Activated CD8-positive, alpha-beta T cell treated with anti-CD3 and anti-CD28 coated beads, Interleukin-2, amount 10 ng/mL, durations not matched to agents 7 days and 5 days (primary cell): ENCODE measurements at places on chromosomes 5 and 9. TPM values are rescaled to one million over a fixed set of nuclear protein-coding genes. Genes with fewer than 3 reads are reported as not detected.

- no peaks in the 10 kb centered on the region for H3K27me3 ChIP-seq
- no peak overlapping the region for H3K4me3 ChIP-seq
- no peak for DNase-seq
- no peaks in the 10 kb centered on the region for H3K4me1 ChIP-seq
- H3K27ac ChIP-seq = no peak overlapping the region
Measured at GRCh38 chr5:125298746-125299379, 552.4 kb upstream of the ZNF608 start.

GRCh38 chr9:120104771-120105170, 475.2 kb downstream of the CDK5RAP2 start:
- H3K27me3 ChIP-seq = no peaks in the 10 kb centered on the region
- no peaks in the 10 kb centered on the region for H3K36me3 ChIP-seq
- no peaks in the 10 kb centered on the region for H3K4me1 ChIP-seq
- DNase-seq = no peak

DNA sequence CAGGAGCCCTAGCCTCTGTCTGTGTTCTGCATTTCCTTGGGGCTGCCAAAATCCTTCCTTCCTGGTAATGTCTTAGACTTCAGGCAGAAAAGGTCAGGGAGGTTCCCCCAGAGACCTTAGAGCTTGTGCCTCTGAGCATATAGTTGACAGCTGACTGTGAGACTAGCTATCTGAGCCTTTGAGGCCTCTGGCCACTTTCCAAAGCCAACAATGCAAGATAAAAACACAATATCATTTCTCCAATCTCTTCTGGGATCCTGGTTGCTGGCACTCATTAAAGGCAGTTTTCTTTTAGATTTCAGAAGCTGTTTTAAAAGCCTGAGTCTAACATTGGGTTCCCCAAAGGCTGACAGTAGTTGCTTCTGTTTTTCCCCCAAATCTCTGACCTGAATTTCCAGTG, 13.2 kb upstream of the GLRA1 start:
- no peaks in the 10 kb centered on the region for H3K27me3 ChIP-seq
- H3K36me3 ChIP-seq = no peaks in the 10 kb centered on the region
- no peak for DNase-seq
- H3K27ac ChIP-seq = no peak overlapping the region
- H3K4me1 ChIP-seq = no peaks in the 10 kb centered on the region

The KLF4 gene
- 1.5 TPM for total RNA-seq

DNA sequence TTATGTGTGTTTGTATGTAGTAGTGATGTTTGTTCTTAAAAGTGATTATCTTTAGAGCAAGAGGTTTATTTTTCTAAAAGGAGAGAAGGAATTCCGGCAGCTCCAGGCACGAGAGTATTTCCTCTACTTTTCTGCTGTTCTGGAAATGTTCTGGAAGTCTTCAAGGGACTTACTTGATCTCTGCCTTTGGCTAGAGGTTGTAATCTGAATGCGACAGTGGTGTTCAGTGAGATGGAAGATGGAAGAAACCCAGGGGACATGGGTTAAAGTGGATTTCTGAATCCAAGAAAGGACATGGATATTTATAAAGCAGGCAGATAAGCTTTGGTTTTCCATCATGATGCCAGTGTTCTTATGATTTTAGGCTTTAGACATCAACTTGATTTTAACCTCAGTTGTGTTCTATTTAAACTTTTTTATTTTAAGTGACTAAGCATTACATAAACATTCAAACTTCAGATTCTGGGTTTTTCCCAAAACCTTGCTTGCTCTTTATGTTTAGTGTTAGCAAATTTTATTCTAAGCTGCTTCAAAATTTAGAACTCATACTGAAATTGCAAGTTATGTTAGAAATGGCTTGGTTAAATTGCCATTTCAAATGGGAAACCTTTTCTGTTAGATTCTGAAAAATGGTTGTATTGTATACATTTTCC, 3.6 kb downstream of the GPR21 start:
- DNase-seq = no peak
- no peaks in the 10 kb centered on the region for H3K4me1 ChIP-seq
- no peaks in the 10 kb centered on the region for H3K27me3 ChIP-seq

DNA sequence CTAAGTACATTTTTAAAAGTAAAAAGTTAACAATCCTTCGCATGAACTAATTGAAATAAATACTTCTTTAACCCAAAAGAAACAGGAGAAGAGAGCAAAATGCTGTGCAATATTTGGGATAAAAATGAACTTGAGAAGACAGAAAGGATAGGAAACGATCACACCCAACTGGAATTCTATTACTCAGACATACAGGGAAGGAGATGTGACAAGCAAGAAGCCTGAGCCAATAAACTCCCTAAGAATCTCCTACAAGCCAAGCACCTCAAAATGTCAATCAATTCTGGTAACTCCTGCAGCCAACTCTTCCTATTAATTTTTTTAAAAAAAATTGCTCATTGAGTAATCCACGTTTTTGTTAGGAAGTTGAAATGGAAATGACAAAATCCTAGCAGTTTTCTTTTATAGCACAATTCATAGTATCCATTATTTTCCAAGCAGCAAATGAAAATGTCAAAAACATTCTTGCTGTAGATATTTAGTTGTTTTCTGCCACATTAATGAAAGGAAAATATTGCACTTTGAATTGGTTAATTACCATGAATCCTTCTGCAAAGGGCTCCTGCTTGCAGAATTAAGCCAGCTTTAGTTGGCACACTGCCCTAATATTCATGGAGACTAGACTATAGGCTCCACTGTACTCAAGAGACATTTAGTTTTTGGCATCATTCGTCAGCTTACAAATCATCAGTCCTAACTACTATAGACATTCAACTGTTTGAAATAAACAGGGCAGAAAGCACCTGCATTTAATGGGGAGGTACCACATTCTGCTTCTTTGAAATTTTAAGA, 89.0 kb downstream of the RFX3 start:
- no peaks in the 10 kb centered on the region for H3K36me3 ChIP-seq
- H3K4me3 ChIP-seq = no peak overlapping the region
- no peak for DNase-seq
- no peaks in the 10 kb centered on the region for H3K27me3 ChIP-seq
- H3K27ac ChIP-seq = no peak overlapping the region

- H3K27ac ChIP-seq = no peak overlapping the region
- peaks cover 2% of the 10 kb centered on the region for H3K27me3 ChIP-seq
- no peak for DNase-seq
- no peak overlapping the region for H3K4me3 ChIP-seq
Measured at GRCh38 chr5:150559088-150559487, 51.2 kb downstream of the NDST1 start.

DNA sequence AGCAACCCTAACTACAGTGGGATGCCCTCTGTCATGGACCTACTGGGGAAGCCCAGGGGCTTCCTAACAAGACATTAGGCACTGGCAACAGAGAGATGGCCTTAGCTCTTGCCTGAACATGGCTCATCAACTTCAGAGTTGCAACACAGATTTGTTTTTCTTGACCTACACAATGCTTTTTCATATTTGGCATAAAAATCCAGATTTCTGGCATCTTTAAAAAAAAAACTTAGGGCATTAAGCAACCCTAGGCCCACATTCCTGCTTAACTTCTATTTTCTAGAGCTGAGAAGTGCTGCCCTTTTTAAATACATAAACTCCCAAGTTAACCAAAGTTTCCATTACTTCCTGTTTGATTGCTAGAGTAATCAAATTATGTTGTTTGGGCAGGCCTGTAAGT, 8.0 kb downstream of the GRIA1 start:
- DNase-seq = no peak
- no peaks in the 10 kb centered on the region for H3K4me1 ChIP-seq
- H3K4me3 ChIP-seq = no peak overlapping the region
- no peaks in the 10 kb centered on the region for H3K36me3 ChIP-seq

DNA sequence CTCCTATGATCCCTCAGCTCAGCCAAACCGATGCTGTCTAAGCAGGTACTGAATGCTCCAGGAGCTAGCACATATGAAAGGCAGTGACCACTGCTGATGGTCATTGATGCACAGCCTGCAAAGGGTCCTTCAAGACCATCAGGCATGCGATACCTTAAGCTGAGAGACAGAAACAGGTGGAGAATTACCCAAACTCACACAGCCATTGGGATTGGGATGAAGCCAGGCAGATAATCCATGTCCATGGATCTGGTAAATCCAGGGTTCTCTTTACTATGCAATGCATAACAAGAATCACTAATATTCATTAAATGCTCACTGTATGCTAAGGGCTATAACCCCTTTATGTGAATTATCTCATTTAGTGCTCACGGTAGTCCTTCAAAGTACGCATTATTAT, 36.2 kb downstream of the RAPGEF1 start:
- no peaks in the 10 kb centered on the region for H3K27me3 ChIP-seq
- H3K4me1 ChIP-seq = peaks cover 57% of the 10 kb centered on the region
- DNase-seq = no peak
- H3K27ac ChIP-seq = no peak overlapping the region

DNA sequence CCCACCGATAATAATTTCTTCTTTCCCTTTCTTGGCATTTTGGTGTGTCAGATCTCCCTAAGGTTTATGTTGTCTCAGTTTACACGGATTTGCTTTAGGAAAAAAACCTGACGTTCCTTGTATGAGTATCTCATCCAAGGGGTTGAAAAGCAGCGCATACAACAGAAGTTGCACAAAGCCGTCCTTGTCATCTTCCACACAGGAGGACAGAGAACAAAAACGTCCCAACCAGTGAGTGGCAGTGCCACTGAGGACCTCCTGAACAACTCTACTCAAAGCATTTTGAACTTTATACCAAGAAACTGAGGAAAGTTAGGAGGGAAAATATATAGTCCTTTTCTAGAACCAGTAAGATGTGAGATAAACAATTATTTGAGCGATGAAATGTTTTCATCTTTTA, 547.0 kb downstream of the PDE4D start:
- no peaks in the 10 kb centered on the region for H3K4me1 ChIP-seq
- peaks cover 16% of the 10 kb centered on the region for H3K27me3 ChIP-seq
- DNase-seq = no peak
- H3K27ac ChIP-seq = no peak overlapping the region
- H3K4me3 ChIP-seq = no peak overlapping the region
- H3K36me3 ChIP-seq = no peaks in the 10 kb centered on the region

GRCh38 chr5:172634106-172634899, 6.8 kb upstream of the NEURL1B start:
- no peak overlapping the region for H3K27ac ChIP-seq
- no peak overlapping the region for H3K4me3 ChIP-seq
- H3K4me1 ChIP-seq = no peaks in the 10 kb centered on the region
- H3K27me3 ChIP-seq = peaks cover 14% of the 10 kb centered on the region
- no peak for DNase-seq
- H3K36me3 ChIP-seq = no peaks in the 10 kb centered on the region

DNA sequence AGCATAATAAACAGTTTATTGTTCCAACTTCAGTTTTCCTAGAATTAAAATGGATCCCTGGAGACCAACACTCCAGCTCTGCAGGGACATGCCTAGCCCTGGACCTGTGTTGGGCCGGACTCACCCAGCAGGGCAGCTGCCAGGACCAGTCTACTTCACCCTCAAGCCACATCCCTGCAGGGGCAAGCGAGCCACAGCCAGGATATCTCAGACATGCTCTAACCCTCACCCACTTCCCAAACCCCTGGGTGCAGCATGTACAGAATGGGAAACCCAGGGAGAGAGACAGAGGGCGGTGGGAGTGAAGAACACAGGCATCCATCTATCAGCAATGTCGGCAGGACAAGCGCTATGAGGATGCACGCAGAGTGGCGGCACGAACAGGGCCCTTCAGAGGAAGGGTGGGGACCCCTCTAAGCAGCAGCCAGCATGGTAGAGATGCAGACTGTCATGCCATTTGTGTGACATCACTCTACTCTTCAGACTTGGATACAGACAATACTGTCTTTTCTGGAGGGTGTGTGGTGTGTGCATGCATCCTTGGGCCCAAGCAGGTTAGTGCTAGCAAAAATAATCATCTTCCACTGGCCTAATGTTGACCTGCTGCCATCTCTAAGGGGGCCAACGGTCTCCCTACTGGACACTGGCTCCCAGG, 83.1 kb downstream of the SEMA4D start:
- H3K27ac ChIP-seq = peak overlapping the region; percentile 53
- H3K4me1 ChIP-seq = peaks cover 95% of the 10 kb centered on the region
- no peaks in the 10 kb centered on the region for H3K27me3 ChIP-seq
- DNase-seq = no peak
- H3K4me3 ChIP-seq = peak overlapping the region; percentile 25

DNA sequence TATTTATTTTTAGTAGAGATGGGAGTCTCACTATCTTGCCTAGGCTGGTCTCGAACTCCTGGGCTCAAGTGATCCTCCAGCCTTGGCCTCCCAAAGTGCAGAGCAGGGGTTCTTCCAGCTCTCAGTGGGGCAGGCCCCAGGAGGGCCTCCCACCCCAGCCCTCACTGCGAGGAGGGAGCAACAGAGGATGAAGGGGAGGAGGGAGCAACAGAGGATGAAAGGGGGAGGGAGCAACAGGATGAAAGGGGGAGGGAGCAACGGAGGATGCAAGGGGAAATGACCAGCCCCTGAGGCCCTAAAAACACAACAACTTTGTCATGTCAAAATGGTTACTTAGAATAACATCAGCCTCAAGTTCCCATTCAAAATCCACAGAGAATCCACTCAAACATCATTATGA, 10.0 kb downstream of the TRIM14 start:
- no peaks in the 10 kb centered on the region for H3K27me3 ChIP-seq
- peak overlapping the region; percentile 64 for H3K4me3 ChIP-seq
- H3K27ac ChIP-seq = peak overlapping the region; percentile 95

The SHC3 gene
- total RNA-seq = not detected

The ETF1 gene
- 93.3 TPM for total RNA-seq

- H3K27me3 ChIP-seq = no peaks in the 10 kb centered on the region
- H3K4me3 ChIP-seq = no peak overlapping the region
- no peak for DNase-seq
- no peak overlapping the region for H3K27ac ChIP-seq
- no peaks in the 10 kb centered on the region for H3K36me3 ChIP-seq
Measured at GRCh38 chr9:110101531-110102161, 106.3 kb downstream of the C9orf152 start.

- peaks cover 6% of the 10 kb centered on the region for H3K4me1 ChIP-seq
- H3K27ac ChIP-seq = no peak overlapping the region
Measured at GRCh38 chr5:38825494-38825893, 20.3 kb upstream of the OSMR start.

The GM2A gene
- 19.5 TPM for total RNA-seq

DNA sequence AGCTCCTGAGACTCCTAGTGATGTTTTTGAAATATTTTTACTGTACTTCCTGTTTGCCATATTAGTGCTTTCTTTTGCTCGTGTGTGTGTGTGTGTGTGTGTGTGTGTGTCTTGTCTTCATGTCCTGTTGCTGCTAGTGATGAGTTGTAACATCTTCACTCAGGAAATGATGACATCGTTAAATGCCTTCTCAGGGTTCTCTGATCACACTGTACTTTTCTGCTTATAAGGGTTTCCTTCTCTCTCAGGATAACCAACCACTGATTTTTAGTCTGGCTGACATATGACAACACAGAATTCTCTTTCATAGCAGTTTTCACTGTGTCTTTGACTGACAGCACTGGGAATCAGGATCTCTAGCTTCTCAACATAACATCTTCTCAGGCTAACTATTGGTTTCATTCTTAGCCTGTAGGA, 16.1 kb downstream of the SV2C start:
- H3K36me3 ChIP-seq = no peaks in the 10 kb centered on the region
- DNase-seq = peak; percentile 63
- H3K4me3 ChIP-seq = no peak overlapping the region
- peaks cover 10% of the 10 kb centered on the region for H3K4me1 ChIP-seq

- peaks cover 6% of the 10 kb centered on the region for H3K4me1 ChIP-seq
- no peak overlapping the region for H3K27ac ChIP-seq
- H3K36me3 ChIP-seq = peaks cover 5% of the 10 kb centered on the region
- H3K4me3 ChIP-seq = no peak overlapping the region
- no peak for DNase-seq
Measured at GRCh38 chr9:125284855-125285254, 23.2 kb downstream of the GAPVD1 start.

- no peak overlapping the region for H3K4me3 ChIP-seq
- H3K27ac ChIP-seq = no peak overlapping the region
- no peaks in the 10 kb centered on the region for H3K36me3 ChIP-seq
- H3K4me1 ChIP-seq = peaks cover 19% of the 10 kb centered on the region
- no peak for DNase-seq
- peaks cover 7% of the 10 kb centered on the region for H3K27me3 ChIP-seq
Measured at GRCh38 chr9:33229359-33230114, 10.4 kb upstream of the SPINK4 start.
